Mammary epithelial cell (primary cell): ENCODE measurements at places on chromosomes 2 and 18.

DNA sequence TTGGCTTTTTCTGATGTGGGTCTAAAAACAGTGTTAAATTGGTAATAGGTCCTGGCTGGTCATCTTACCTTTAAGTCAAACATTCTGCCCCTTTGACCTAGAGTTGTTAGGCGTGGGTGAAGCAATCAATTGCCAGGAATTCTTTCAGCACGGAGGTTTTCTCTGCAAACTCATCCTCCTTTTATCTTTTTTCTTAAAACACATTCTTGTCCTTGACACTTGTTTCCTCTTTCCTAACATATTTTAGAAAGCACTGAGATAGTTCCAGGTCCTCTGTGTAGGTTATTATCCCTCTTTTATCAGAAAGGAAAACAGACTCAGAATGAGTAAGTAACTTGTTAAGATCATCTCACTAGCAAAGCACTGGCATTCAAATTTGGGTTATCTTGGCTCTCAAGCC is 18.6 kb upstream of the AP1S3 start:
- no peak for DNase-seq

DNA sequence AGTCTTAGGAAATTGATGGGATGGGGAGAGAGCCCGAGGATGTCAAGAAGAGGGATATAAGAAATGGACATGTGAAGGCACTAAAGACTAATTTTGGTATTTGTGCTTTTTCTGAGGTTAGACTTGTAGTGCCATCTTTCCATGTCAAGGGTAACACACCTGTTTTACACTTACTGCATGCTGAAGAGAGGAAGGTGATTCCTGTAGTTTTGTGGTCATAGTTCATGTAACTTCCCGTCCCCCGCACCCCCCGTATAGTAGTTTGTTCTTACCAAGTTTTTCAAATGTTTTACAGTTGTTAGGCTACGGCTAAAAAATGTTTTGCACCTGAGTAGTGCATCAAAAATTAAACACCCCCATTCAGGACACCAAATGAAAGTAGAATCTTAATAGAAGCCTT is 73.8 kb downstream of the CLIP4 start:
- no peak for DNase-seq

DNA sequence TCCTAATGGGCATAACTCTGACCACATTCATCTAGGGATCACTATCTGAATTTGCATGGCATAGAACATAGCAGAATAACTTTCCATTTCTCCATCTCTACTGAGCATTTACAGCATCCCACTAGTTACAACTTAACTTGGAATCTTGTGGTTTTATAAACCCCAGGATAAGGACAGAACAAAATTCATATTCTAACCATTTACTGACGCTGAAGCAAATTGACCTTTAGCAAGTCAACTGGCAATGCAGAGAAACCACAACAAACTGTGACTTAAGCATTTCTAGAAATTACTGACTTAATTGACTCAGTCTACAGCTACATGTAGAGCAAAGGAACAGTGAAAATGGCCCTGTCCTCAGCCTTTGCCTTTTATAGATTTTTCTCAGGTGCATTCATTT is 61.2 kb downstream of the DCC start:
- DNase-seq, result no peak

DNA sequence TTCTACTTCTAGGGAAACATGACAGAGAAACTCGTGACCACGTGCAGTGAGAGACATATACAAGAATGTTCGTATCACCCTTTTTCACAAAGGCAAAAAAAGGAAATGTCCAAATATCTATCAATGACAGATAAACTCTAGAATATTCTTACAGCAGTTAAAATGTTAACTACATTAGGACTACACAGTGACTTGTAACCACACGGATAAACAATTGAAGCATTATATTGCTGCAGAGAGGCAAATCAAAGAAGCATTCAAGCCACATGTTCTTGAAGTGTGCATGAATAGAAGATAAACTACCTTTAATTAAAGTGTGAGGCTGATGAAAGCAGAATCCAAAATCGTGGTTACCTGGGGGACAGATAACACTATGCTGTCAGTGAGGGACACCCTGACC is 935.3 kb upstream of the KLHL29 start:
- DNase-seq, result no peak

- DNase-seq, result no peak
Measured at GRCh38 chr2:59342166-59342565, 1101.0 kb upstream of the FANCL start.

DNA sequence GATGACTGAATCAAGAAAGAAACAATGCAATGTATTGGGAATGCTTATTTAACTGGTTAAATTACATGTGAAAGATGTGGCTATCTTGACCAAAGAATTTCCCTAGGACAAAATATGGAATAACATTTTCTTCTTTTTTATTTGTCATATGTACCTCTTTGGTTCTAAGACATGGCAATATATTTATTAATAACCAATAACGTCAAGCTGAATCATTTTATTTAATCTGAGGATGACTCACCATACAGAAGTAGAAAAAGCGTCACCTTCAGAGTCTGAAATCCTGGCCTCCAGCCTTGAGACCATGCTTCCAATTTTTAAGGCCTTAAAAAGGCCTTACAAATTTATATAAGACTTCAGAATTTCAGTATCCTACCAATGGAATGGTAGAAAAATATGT is 1464.9 kb downstream of the SUCLG1 start:
- peak; percentile 60 for DNase-seq

GRCh38 chr18:11096411-11096810 is 53.0 kb downstream of the PIEZO2 start:
- no peak for DNase-seq

DNA sequence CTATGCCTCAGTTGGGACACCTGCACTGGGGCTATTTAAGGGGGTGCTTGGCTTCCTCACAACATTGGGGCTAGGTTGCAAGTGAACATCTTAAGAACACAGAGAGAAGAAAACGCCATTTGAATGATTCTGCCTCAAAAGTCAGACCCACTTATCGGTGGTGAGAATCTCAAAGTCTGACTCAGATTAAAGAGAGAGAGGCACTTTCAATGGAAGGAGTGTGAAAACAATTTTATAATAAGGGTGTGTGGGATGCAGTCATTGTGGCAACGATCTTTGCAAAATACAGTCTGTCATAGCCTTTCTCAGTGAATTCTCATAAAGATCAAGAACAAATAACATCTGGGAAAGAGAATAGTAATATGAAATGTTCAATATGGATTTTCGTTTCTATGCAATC is 41.8 kb downstream of the CCDC102B start:
- no peak for DNase-seq

DNA sequence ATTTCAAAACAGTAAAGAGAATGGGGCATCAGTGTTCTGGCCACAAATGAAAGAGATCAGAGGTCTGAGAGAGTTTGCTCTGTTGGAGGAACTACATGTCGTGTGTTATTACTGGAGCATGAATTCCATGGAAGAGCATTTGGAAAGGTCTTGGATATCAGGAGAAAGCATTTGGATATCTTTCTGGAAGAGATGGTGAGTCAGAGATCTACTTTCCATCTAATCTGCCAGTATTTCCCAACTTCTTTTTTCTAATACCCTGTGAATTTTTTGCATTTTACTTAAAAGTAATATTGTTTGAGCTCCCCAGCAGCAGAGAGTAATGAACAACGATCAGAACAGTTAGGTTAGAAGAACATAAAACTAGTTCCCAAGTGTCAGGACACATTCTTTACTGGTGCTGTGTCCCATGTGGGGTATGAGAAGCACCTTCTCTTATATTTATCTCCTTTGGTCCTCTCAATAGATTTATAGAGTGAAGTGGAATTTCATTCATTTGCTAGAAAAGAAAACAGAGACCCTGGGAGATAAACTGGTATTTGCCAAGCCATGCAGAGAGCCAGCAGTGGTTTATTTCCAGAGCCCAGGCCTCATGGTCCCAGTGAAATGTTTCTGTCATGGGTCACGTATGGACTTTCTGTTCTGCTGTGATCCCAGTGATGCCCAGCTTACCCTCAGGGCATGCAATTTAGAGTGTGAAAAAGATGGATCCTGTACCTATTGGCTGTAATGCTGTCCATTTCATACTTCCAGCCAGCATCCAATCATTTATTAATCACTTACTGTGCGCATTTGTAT is 130.8 kb upstream of the NT5C1B start:
- DNase-seq, result peak; percentile 70

- peak; percentile 90 for DNase-seq
Measured at GRCh38 chr2:137220438-137220993, 455.2 kb downstream of the THSD7B start.

- DNase-seq, result no peak
Measured at GRCh38 chr2:3604991-3605961, 10.4 kb downstream of the COLEC11 start.

DNA sequence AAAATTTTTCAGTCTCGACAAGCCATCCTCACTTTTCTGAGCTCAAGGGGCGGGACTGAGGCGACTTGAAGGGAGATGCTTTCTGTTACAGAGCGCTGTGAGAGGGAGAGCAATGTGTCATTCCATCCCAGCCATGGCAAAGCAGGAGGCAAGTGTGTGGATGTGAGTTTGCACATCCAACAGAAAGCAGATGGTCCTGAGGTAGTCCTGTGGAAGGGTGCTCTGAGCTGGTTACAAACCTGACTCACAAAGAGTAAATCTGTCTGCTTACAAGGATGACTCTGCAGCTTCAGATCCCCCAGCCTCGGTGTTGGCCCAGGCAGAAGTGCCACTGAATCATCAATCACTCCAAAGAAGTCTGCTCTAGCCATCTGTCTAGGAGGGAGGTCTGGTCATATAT is 482.0 kb upstream of the DCC start:
- no peak for DNase-seq

DNA sequence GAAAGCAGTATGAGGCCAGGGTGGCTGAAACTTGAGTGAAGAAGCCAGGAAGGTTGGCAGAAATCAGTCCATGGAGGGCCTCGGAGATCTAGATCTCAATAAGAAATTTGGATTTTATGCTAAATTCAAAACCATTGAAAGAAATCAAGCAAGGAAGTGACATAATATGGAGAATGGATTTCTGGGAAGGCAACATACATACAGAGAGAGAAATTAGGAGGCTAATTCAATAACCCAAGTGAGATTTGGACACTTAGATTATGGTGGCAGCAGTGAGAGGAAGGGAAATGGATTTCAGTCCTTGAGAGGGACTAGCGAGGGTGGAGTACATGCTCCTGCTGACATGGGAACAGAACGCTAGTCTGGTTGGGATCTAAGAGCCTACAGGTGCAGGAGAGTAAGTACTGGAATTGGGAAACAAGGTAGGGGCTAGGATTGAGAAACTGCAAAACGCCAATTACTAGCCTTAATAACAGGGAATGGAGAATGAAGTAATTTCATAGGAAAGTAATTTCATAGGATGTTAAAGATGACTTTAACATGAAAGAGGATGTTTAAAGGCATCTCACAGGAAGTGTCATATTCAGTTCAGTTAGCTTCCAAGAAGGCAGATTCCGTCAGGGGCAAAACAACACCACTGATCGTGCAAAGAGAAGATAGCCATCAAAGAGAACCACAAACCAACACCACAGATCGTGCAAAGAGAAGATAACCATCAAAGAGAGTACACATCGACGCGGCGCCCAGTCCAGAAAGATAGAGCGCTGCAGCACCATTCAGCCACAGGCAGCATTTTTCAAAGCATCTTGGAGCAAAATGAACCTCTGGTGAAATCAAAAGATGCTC is 27.2 kb downstream of the CDKL4 start:
- DNase-seq, result no peak

DNA sequence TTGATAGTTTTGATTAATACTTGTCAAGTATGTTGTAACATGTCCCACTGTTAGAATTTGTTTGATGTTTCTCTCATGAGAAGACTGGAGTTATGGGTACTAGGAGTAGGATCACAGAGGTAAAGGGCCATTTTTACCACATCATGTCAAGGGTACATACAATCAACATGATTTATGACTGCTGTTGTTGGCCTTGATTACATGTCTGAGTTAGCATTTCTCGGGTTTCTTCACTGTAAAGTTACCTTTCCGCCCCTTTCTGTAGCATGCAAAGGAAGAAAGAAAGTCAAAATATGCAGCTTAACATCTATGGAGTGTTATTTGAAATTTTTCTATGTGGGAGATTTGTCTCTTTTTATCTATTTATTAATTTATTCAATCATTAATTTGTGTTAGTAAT is 1456.4 kb downstream of the SUCLG1 start:
- DNase-seq, result no peak

- no peak for DNase-seq
Measured at GRCh38 chr2:158481116-158481515, 24.4 kb downstream of the PKP4 start.

GRCh38 chr2:202109737-202110184 is 36.7 kb downstream of the KIAA2012 start:
- no peak for DNase-seq

DNA sequence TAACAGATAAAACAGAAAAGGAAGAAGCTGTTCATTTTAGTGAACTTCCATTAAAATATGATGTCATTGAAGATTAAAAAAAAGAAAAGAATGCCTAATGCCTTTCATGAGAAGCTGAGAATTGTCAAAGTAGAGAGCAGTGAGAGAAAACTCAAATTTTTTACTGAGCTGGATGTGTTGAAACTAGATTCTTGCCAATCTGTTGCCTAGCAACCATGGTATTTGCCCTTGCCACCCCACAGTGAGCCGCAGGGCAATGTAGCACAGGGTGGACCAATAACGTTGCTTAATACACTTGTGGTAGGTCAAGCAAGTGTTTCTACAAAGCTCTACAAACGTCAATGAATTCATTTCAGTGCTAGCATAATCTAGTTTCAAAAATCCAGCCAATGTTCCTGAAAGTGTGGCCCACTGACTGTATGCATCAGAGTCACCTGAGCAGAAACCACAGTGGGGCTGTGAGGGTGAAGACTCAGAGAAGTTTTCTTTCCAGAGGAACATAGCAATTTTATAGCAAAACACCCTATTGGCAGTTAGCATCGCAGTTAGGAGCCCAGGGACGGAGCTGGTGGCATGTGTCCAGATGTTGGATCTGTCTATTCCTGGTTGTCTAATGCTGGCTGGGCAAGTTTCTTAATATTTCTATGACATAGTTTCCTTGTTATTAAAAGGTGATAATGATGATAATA is 132.2 kb downstream of the DOCK10 start:
- peak; percentile 92 for DNase-seq

DNA sequence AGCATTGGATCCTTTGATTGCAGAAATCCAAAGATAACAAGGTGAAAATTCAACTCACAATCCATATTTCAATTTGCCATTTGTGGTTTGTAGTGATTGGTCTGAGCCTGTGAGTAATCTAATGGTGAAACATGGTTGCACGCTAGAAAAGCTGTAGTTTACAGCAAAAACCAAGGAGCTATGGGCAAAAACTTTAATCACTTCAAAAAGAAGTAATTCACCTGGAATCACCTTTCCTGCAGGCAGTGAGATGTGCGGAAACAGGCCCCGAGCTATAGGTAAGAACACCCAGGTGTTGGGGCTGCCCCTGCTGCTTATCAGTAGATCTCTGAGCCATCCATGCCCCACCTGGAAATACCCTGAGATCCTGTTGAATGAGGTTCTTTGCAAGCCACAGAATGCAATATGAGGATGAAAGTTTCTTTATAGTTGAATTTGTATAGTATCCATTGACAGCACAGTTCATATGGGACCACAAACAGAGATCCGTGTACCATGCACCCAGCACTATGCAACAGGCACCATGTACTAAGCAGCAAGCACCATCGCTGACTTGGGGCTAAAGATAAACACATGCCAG is 208.2 kb downstream of the SPP2 start:
- peak; percentile 97 for DNase-seq

- no peak for DNase-seq
Measured at GRCh38 chr2:1744151-1744445, 217 bp downstream of the PXDN start.
